ENCODE measurements at places on chromosomes 1 and 21.

GRCh38 chr1:245649666-245650065, 494.9 kb downstream of the KIF26B start:
- DNase-seq, result no peak

DNA sequence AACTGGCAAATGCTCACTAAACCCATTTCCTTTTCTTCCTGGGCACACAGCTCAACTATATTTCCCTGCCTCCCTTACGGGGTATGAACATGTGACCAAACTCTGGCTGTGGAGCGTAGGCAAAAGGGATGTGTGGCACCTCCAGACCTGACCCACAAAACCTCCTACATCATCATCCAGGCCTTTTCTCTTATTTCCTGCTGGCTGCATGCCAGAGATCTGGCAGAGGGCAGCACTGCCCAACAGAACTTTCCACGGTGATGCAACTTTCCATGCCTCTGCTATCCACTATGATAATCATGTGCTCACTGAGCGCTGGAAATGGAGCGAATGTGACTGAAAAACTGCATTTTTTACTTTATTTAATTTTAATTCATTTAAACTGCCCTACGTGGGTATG, 99.6 kb upstream of the CACNA1E start:
- DNase-seq, result no peak

DNA sequence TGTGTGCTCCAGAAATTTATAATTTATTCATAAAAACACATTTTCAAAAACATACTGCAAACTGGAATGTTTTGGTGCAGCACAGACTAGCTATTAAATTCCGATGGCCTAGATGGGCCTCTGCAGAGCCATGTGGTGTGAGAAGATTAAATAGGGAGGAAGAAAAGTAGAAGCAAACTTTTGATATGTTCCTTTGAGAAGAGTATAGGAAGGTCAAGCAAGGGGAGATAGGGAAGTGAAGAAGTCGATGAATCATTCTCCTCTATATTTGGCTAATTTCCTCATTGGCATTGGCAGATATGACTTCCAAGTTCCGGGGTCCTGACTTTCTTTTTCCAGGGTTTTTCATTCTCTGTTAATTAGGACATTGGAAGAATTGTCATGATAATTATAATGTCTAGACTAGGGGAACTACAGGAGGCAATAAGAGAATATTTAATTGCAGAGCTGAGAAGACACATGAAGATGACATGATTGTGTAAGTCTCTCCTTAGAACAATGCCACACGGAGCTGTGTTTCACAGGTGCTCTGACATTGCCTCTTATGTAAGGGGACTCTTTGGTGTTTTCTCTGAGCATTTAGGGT, 19.3 kb upstream of the ZNF326 start:
- no peak for DNase-seq

- DNase-seq, result peak; percentile 7
These were observed 39.4 kb downstream of the ZP4 start for GRCh38 chr1:237851210-237851845.

DNA sequence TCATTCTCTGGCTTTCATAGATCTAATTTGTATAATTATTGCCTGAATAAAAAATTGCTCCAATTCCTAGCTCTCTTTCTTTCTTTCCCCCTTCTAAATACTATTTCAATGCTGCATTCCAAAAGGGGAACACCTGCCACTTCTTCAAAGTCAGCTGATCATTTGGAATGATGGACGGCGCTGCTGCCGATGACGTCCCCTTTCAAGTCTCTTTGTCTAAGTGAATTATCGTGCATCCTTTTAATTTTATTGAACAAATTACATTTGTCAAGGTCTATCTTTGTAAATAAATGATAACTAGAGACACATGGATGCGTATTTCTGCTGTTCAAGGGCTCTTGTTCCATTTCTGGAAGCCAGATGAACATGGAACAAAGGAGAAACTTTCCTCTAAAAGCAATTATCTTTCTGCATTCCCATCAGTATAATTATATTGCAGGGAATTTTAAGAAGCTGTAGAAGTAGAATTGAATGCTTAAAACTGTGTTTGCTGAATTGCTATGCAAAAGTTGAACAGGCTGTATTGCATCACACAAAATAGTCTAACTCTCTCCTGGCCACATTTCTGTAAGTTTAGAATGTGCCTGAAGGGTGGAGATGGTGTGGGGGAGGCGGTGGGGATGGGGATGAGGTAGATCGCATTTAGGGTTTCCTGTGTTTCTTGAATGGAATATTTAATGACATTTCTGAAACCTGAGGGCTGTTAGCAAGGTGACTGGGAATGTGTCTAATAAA, 191.9 kb upstream of the LMO4 start:
- no peak for DNase-seq

GRCh38 chr1:27574871-27575831, 28.8 kb downstream of the AHDC1 start:
- no peak for DNase-seq

- DNase-seq, result no peak
These were observed 34.8 kb upstream of the CREG1 start for GRCh38 chr1:167588361-167588760.

DNA sequence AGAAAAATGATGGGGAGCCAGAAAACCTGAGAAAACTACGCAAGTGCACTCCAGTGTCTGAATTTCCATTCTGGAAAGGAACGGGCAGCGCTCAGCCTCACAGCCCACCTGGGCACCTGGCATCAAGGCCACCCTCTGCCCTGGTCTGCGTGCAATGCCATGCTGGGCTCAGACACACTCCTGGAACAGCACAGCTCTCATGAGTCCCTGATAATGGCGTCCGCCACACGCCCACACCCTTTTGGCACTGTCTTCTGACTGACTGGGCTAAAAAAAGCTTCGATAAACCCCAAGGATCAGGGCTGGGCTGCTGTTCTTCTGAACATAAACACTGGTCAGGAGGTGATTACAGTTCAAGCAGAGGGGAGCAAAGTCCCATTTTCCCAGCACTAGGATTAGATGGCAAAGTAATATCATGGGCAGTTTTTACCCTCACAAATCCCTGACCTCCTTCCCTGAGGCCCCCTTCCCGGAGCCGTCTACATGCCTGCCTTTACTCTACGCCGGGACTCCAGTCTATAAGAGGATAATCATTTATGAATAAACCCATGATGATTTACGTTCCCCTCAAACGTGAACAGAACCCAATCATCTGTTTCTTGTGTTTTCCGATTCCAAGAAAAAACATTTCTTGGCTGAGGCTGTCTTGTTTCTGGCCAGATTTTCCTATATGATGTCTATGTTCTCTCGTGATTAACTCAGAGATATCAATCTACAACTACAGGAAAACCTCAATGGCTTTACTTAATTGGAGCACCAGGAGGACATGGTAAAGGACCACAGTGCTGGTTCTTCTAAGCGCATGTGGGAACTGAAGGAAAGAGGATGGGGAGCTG, 22.6 kb downstream of the RCAN1 start:
- DNase-seq, result no peak

GRCh38 chr1:210747112-210747511, 386.8 kb downstream of the KCNH1 start:
- DNase-seq, result no peak

All from stimulated activated CD4-positive, alpha-beta T cell treated with anti-CD3 and anti-CD28 coated beads, Interleukin-12 subunit alpha, Interleukin-12 subunit beta, amount 100 ng/mL, for 48 hours (primary cell).